ENCODE measurements at places on chromosomes 12 and 14. TPM values are rescaled to one million over a fixed set of nuclear protein-coding genes. Genes with fewer than 3 reads are reported as not detected.

Gene B4GALNT1
- 7.8 TPM for total RNA-seq

Gene ACOT6
- not detected for total RNA-seq

Gene LTBP2
- 441 TPM for total RNA-seq

Gene ASB2
- total RNA-seq: not detected

Gene COPS7A
- 123 TPM for total RNA-seq

DNA sequence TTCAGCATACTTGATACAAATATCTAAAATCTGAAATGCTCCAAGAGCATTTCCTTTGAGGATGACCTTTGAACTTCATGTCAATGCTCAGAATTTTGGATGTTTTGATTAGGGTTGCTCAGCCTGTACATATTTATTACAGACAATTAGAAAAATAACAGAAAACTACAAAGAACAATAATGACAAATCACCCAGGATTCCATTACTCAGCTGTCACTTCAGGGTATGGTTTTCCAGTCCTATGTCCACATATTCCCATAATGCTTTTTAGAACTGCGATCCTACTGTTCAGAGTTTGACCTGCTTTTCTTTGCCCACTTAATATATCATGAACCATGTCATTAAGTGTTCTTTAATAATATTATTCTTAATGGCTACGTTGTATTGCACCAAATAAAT is 11.4 kb downstream of the DLGAP5 start:
- no peaks in the 10 kb centered on the region for H3K27me3 ChIP-seq
- no peaks in the 10 kb centered on the region for H3K4me1 ChIP-seq
- H3K27ac ChIP-seq: no peak overlapping the region
- H3K4me3 ChIP-seq: no peak overlapping the region

GRCh38 chr14:104451474-104451873 is 128.1 kb upstream of the C14orf180 start:
- H3K36me3 ChIP-seq: no peaks in the 10 kb centered on the region
- no peak overlapping the region for H3K27ac ChIP-seq
- H3K4me3 ChIP-seq: no peak overlapping the region
- H3K27me3 ChIP-seq: no peaks in the 10 kb centered on the region

GRCh38 chr12:52847335-52848102 is 1.3 kb downstream of the KRT78 start:
- H3K4me3 ChIP-seq: no peak overlapping the region
- H3K4me1 ChIP-seq: no peaks in the 10 kb centered on the region
- H3K27ac ChIP-seq: no peak overlapping the region

- H3K27ac ChIP-seq: no peak overlapping the region
- no peak overlapping the region for H3K4me3 ChIP-seq
- no peak for DNase-seq
- no peaks in the 10 kb centered on the region for H3K36me3 ChIP-seq
- H3K4me1 ChIP-seq: peaks cover 14% of the 10 kb centered on the region
These were observed 8.8 kb upstream of the TUBA1C start for GRCh38 chr12:49255857-49256637.

DNA sequence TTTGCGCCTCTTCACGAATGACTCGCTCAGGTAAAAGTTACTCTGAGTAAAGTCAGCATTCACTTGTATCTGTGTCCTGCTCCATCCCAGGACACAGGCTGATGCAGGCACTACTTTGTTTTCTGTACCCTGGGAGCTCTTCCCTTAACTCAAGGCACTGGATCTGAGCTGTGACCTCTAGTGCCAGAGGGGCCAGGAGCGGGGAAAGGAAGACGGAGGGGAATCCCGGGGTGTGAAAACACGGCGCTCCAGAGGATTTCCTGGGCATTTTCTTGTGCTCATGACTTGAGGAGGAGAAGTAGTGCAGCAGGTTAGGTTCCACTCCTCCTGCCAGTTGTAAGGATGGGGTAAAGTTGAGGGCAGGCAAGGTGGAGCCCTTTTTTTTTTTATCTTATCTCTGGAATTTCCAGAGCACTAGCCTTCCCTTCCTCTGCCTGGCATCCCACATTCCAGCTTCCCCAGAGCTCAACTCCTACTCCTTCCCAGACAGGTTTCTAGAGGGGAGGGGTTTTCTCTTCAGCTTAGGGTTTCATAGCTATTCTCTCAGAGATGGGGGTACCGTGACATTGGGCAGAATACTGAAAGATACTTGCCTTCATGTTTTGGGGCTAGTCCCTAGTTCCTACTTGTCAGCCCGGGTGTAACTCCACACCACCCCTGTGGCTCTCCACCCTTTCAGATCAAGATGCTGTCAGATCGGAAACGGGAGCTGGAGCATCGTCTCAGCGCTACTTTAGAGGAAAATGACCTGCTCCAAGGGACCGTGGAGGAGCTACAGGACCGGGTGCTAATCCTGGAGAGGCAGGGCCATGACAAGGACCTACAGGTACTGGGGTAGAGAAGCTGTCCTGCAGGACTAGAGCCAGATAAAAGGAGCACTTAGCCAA is 52.3 kb downstream of the RAB35 start:
- H3K27ac ChIP-seq: no peak overlapping the region
- peaks cover 71% of the 10 kb centered on the region for H3K27me3 ChIP-seq
- H3K36me3 ChIP-seq: no peaks in the 10 kb centered on the region
- H3K4me1 ChIP-seq: no peaks in the 10 kb centered on the region
- no peak for DNase-seq
- H3K4me3 ChIP-seq: no peak overlapping the region
